Activated T-helper 1 cell treated with Interleukin-2 at 50 U/mL for 16 hours (primary cell): ENCODE measurements at places on chromosomes 16 and 17.

- no peak for DNase-seq
Observed at GRCh38 chr17:43456661-43457361, 27.0 kb upstream of the DHX8 start.

- DNase-seq: no peak
Observed at GRCh38 chr17:70022175-70022574, 52.9 kb upstream of the KCNJ16 start.

GRCh38 chr16:16009401-16009800 is 60.0 kb downstream of the ABCC1 start:
- no peak for DNase-seq

- no peak for DNase-seq
Observed at GRCh38 chr16:79723583-79724168, 123.1 kb upstream of the MAF start.

- DNase-seq: no peak
Observed at GRCh38 chr16:23509782-23510163, 521 bp downstream of the GGA2 start.

DNA sequence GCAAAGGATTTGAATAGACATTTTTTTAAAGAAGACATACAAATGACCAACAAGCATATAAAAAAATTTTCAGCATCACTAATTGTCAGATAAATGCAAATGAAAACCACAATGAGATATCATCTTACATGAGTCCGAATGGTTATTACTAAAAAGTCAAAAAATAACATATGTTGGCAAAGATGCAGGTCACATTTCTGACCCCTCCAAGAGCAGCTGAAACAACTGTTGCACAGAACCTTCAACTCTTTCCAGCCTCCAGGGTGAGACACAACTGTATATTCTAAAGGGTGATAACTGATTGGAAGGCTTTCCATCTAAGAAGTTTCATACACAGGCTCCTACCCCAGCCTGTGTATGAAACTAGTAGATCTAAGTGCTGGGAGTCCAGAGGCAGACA is 51.9 kb downstream of the SLFN5 start:
- no peak for DNase-seq

DNA sequence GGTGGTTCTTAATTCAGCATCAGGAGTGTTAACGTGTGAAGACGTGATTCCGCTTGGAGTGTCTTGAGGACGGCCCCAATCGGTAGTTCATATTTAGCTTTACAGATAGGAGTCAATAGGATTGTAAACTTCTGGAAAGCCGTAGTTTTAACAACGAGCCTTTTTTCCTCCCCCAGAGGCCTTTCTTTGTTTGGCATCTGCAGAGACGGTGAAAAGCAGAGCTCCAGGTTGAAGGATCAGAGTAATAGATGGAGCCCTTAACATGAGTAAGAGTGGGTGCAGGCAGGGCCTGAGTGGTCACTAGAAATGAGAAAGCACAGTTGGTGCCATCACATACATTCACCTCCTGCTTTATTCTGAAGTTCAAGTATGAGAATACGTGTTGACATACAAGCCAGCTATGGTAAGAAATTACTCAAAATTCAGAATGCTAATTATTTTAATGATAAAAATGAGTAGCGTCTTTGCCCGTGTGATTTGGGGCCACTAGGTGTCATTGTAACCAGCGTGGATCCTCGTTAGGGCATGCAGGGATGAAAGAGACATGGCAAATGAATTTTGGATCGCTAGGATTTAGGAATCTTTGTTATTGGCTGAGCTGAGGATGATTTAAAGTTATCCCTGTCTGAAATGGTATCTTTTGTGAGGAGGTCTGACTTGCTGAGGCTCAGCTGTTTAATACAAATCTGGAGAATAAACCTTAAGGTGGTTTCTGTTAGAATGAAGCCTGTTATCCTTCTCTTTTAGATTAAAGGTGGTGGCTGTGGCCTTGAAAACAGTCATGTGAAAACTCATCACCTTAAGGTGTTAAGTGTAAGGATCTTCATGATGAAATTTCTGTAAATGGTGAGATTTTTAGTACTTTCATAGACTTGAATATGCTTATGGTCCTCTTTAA is 18.6 kb downstream of the PRCD start:
- no peak for DNase-seq

GRCh38 chr16:54489225-54490111 is 202.9 kb upstream of the IRX3 start:
- DNase-seq: no peak
